ENCODE measurements at places on chromosomes 7 and 10.

- no peak for DNase-seq
Measured at GRCh38 chr7:155962968-155963300, 150.7 kb upstream of the SHH start.

- DNase-seq, result no peak
Measured at GRCh38 chr7:45075355-45075644, 13.5 kb downstream of the NACAD start.

- no peak for DNase-seq
Measured at GRCh38 chr10:43124574-43125273, 13.5 kb upstream of the CSGALNACT2 start.

GRCh38 chr10:72490951-72491350 is 134.9 kb downstream of the MICU1 start:
- DNase-seq, result no peak

Data from NCI-H748 treated with DMSO at 0.1 percent for 48 hours (cell line).